ENCODE measurements at places on chromosomes 5 and 9.

- peak; percentile 59 for DNase-seq
Measured at GRCh38 chr9:131008909-131009618, at the start of gene LAMC3. Gene LAMC3 (plus strand): TSS chr9:131009174. CDS start chr9:131009215, 41 bp downstream.

DNA sequence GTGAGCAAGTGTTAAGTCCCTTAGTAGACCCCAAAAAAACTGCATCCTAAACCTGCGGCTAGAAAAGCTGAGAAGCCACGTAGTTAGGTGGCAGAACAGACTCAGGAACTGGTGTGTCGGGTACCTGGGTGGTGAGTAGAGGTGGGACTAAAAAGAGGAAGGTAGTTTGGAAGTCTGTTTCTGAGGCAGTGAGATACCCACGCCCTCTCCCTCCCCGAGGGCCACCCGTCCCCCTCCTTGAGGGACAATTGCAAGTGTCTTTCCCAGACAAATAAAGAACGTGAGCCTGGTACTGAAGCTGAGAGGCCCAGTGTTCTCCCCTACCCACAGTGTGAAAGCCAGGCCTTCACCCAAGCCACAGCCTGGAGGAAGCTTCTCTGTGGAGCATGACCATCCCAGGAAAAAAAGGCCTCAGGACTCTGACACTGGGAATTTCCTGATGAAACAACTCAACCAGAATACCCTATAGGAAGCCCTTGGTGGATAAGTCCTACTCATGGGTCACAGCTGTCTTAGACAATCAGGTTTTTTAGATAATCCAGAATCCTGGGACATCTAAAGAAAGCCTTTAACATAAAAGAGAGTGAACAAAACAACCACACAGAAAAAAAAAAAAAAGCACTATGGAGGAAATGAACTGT is 7.0 kb upstream of the CD74 start:
- DNase-seq, result no peak

GRCh38 chr5:32536246-32536645 is 49.1 kb upstream of the SUB1 start:
- no peak for DNase-seq

- DNase-seq, result peak; percentile 71
Measured at GRCh38 chr5:36875051-36875789, 1.3 kb upstream of the NIPBL start.

GRCh38 chr5:9467199-9468059 is 78.4 kb downstream of the SEMA5A start:
- DNase-seq, result no peak

DNA sequence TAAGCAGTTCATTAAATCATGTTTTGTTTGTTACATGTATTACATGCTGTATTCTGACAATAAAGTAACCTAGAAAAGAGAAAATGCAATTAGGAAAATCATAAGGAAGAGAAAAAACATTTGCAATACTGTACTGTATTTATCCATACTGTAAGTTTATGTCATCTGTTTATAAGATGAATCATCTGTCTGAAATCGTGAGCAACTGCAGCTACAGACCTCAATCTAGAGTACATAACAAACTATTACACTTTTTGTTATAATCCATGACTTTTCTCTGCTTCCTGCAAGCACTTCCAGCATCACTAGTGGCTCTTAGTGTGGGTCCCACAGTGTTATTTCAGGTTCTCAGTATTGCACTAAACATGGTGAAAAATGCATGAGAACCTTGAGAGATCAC is 144.4 kb upstream of the NR4A3 start:
- DNase-seq, result no peak

DNA sequence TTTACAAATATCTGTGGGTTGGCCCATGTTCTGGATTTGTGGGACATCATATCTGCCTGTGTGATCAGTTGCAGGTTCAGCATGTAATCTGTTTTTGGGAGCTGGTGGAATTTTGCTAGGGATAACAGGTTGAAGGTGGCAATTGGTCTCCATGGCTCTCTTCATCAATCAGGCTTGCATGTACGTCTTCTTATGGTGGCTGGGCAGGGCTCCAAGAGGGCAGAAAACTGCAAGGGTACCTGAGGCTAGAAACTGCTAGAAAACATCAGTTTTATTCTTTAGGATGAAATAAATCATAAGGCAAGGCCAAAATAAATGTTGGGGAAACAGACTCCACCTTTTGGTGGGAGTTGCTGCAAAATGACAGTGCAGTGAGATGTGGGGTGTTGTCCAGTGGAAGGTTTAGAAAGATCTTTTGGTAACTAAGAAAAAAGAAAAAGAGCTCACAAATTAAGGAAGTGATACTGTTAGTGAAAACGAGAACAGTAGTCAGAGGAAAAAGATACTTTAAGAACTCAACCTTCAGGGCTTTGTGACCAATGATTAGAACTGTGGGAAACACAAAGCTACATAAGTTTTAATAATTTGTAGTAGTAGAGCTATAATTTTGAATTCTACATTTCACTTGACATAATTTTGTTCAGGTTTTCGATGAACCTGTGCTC is 300.7 kb upstream of the IZUMO3 start:
- no peak for DNase-seq

- no peak for DNase-seq
Measured at GRCh38 chr5:36722900-36723299, 116.5 kb downstream of the SLC1A3 start.

GRCh38 chr5:137114529-137114928 is 384.6 kb downstream of the SPOCK1 start:
- no peak for DNase-seq

GRCh38 chr5:128536254-128537220 is 1.5 kb downstream of the FBN2 start:
- DNase-seq, result peak; percentile 61

DNA sequence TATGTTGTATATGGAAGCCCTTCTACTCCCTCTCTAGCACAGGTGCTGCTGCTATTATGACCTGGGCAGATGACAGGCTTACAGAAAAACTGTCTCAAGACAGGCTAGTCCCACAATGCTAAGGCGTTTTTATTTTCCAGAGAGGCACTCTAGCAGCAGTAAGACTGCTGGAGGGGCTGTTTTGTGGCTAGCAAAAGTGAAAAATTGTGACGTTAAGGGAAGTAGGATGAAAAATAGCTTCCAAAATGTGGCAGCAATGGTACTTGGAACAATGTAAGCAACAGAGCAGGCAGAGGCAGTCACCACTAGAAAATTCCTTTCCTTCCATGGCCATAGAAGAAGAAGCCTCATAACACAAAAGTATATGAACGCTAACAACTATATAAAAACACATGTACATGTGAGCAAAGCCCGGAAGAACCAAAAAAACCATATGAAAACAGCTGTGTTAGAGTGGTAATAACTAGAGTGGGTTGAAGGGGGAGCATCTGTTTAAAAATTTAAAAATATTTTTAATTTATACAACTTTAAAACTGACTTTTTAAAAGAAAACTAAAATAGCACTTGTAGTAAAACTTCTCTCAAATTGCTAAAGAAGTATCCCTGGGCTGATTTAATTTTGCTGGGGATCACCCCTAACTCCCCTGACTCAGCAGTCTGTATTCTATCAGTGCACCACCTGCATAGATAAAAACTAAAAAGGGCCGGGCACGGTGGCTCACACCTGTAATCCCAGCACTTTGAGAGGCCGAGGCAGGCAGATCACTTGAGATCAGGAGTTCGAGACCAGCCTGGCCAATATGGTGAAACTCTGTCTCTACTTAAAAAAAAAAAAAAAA is 30.6 kb downstream of the CLINT1 start:
- no peak for DNase-seq

- no peak for DNase-seq
Measured at GRCh38 chr5:111384220-111384619, 128.1 kb downstream of the STARD4 start.

DNA sequence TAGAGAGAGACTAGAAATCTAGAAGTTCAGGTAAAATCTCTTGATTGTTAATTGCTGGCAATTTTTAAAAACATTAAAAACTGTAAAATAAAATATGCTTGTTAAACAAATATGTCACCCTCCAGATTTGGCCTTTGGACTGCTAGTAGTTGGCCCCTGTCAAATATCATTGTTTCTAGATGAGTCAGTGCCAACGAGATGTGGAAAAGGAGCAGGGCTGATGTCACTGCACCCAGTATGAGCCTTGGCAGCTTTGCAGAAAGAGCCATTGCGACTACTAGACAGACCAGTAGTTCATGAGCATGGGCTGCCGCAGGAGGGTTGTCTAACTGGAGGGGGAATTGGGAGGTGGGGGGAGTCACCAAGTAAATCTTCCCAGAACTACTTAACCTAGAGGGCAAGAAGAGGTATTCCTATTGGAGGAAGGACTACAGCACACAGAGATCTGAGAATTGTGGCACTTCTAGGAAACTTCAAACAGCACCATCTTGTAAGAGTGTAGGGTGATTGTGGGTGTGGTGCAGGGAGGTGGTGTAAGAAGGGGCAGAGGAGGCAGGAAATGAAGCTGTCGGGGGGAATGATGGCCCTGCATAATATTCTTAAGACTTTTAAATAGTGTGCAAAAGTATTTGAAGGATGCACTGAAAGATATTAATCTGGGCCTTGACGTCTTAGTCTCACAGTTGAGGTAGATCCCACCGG is 7.1 kb upstream of the DOCK2 start:
- no peak for DNase-seq

- DNase-seq, result no peak
Measured at GRCh38 chr9:3045153-3045552, 201.3 kb upstream of the PUM3 start.

- DNase-seq, result no peak
Measured at GRCh38 chr5:119179857-119180641, 109.2 kb downstream of the DMXL1 start.

DNA sequence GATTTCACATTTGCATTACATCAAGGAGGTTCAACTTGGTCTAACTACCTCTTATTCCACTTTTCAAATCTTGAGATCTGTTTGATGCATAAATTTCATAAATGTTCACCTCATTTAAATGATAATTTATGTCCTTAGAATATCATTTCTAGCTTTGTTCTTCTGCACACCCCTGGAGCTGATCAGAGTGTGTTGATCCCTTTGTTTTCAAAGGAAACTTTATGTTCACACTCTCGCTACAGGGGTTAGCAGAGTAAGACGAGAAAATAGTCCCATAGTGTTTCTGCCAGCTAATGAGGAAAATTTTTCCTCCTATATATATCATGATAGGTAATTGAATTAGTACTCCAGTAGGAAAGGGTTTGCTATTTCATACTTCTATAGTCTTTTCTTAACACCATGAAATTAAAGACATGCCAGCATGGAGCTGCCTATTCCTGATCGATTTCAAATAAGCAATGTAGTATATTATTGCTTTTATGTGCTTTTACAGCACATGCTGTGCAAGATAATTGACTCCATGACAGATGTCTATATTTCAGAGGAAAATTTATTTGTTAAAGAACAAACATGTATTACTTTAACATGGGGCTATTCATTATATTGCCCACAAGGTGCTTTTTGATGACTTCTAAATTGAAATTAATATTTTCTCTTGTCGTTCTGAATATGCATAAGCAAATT is 4.8 kb upstream of the PAM start:
- DNase-seq, result no peak

- DNase-seq, result no peak
Measured at GRCh38 chr5:133015466-133015865, 10.9 kb downstream of the ZCCHC10 start.

DNA sequence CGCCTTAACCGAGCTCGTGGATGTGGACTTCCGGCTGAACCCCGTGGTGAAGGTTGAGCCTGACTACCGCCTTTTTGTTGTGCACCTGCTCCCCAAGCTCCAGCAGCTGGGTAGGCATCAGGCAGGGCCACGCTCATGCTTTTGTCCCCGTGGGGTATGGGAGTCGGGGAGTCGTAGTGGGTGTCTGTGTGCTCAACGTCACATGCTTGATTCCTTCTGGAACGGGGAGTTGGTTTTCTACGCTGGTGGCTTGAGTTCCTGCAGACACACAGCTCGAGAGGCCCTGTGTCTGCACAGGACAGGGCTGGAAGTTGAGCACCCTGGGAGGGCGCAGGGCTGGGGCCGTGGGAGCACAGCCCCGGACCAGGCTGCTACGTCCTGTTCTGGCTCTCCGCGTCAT is 8.0 kb downstream of the CEP72 start:
- peak; percentile 6 for DNase-seq

DNA sequence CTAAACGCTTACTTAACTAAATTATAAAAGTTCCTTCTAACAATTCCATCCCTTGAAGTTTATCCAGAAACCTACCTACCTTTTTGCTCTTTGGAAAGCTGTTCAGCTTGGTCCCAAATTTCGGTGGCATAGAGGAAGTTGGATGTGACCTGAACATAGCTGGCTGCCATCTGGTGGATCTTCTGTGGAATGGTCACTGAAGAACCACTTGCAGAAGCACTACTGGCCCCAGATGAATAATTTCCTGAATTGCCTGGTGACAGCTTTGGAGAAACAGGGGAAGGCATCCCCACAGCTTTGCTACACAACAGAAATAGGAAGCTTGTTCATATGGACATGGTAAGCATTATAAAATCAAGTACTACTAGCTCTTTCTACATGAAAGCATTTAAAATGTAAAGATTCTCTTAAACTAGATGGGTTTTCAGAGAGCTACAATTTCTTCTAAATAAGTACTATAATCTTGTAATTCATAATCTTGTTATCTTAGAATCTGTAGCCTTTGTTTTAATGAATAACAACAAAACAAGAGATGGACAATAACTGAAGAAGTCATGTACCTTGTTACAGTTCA is 9.9 kb downstream of the LEAP2 start:
- no peak for DNase-seq

DNA sequence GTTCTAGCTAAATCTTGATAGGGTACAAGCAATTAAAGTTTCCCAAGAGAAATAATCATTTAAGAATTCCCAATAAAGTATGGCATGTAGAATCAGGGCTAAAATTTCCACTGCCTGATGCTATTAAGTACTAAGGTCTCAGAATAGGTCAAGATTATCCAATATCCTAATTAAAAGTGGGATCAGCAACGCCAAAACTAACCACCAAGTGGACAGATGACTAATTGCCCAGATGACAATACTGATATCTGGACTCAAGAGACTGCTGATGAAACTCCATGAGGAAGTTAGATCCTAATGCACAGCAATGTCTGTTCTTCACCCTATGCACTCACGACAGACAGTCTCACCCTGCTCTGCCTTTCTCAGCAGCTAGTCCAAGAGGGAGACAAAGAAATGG is 14.3 kb downstream of the DEPDC1B start:
- no peak for DNase-seq

- no peak for DNase-seq
Measured at GRCh38 chr5:74631081-74631953, 9.2 kb downstream of the ENC1 start.

GRCh38 chr5:77046416-77047073 is 16.3 kb downstream of the AGGF1 start:
- no peak for DNase-seq

GRCh38 chr5:76383126-76383832 is 19.8 kb upstream of the IQGAP2 start:
- DNase-seq, result no peak

GRCh38 chr9:93126151-93126781 is 7.8 kb downstream of the NINJ1 start:
- DNase-seq, result peak; percentile 39

DNA sequence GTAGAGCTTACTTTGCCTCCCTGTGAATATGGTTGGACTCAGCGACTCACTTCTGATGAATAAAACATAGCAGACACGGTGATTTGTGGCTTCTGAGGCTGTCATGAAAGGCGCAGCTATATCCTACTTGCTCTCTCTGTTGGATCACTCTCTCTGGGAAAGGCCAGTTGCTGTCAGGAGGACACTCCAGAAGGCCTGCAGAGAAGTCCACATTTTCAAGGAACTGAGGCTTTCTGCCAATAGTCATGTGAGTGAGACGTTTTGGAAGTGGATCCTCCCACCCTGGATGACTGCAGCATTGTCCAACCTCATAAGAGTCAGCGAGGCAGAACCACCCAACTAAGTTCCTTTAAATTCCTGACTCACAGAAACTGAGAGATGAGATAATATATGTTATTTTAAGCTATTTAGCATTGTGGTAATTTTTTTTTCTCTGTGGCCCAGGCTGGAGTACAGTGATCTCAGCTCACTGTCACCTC is 156.0 kb upstream of the MAST4 start:
- DNase-seq, result peak; percentile 48

Measured in right forelimb (tissue), 1 donor.